Glomerular endothelial cell (primary cell): ENCODE measurements at places on chromosomes 13 and 19. TPM values are rescaled to one million over a fixed set of nuclear protein-coding genes. Genes with fewer than 3 reads are reported as not detected.

SYCN gene
- total RNA-seq = not detected in 2 replicates

LACC1 gene
- 5.5 and 7.2 TPM in 2 replicates for total RNA-seq

FCGBP gene
- 0.12 and 0.82 TPM in 2 replicates for total RNA-seq

ZBTB7A gene
- 42.5 and 55.6 TPM in 2 replicates for total RNA-seq

JAK3 gene
- 12.1 and 25.9 TPM in 2 replicates for total RNA-seq

KLK14 gene
- total RNA-seq = not detected in 2 replicates

ZIM2 gene
- not detected in 2 replicates for total RNA-seq

CD79A gene
- total RNA-seq = 0.47 TPM in 1 of 2 replicates, not detected in the other

FAM98C gene
- 13.9 and 20.3 TPM in 2 replicates for total RNA-seq

SLC17A7 gene
- total RNA-seq = not detected in 2 replicates
